ENCODE measurements at places on chromosomes 3 and 15.

DNA sequence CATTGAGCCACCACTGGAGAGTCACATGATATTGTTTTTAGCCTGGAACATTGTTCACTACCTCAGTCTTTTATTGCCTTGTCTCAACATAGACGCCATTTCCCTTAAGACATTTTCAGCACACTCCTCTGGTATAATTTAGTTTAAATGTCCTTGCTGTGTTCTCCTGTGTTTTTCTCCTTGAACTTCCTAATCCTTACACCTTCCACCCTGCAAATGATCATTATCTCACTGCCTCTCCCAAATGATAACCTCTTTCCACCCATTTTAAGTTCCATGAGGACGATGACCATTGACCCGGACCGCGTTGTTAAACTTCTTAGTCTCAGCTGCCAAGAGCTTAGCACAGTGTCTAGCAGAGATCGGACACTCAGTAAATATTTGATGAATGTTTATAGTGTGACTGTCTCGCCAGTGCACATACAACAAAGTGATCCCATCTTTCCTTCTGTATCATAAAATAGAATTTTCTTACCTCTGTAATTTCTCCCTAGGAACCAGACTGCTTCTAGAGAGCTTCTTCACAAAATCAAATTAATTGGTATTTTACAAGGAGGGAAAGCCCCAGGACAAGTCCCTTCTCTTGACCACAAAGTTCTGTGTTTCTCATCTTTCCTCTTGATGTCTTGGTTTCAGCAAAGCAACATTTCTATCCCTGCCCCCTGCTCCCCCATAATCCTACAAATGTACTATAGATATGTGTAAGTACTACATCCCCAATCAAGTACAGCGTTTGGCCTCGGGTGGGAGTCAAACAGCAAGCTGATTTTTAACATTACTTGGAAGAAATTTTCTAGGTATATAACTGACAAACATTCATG lies 429.6 kb downstream of the LPP start:
- no peak for DNase-seq

DNA sequence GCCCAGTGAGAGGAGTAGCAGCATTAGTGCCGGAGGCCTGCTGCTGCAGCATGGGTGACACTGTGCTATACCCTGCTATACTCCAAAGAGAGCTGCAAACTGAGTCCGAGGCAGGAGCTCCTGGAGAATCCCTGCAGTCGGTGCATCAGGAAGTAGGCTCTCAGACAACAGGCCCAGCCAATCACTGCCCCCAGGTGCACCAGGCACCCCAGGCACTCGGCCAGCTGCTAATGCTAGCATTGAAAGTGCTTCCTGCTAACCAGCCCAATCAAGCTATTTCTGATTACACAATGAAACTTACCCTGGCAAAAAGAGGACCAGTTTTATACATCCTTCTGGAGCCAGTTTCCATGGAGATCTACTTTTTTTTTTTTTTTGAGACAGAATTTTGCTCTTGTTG lies 45.6 kb upstream of the IREB2 start:
- DNase-seq: no peak

DNA sequence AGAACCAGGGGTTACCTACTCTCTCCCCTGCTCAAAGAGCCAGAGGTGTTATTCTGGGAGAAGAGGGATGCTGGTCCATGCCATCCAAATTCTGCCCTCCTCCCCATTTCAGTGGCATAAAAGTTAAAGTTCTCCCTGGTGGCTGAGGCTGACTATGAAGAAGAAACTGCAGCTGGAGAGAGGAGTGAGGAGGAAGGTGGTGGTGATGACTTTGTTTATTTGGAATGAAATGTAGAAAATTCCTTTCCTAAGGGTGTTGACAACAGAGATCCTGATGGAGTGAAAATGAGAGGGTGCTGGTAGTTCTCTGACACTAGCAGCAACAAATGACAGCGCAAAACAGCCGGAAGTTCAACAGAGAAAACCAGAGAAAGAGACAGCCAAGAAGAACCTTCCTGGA lies 100.4 kb downstream of the PCCB start:
- no peak for DNase-seq

GRCh38 chr3:102361101-102361500 lies 73.7 kb upstream of the ZPLD1 start:
- no peak for DNase-seq

DNA sequence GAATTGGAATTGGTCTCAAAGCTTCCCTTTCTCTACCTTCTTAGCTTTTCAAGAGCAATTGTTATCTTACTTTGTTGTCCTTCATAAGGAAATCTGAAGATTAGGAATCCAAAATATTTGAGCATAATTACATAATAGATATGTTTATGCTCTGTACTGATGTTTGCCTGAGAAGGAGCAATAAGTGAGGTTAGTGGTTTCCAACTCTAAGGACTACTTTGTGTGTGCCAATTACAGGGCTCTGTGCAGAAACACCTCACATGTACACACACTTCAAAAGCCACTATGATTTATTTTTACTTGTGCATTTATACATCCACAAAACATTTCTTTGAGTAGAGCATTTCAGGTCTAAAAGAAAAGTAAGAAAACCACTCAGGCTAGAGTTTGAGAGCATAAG lies 49.9 kb downstream of the MME start:
- no peak for DNase-seq

- no peak for DNase-seq
Measured at GRCh38 chr3:196388956-196389355, 43.3 kb downstream of the UBXN7 start.

DNA sequence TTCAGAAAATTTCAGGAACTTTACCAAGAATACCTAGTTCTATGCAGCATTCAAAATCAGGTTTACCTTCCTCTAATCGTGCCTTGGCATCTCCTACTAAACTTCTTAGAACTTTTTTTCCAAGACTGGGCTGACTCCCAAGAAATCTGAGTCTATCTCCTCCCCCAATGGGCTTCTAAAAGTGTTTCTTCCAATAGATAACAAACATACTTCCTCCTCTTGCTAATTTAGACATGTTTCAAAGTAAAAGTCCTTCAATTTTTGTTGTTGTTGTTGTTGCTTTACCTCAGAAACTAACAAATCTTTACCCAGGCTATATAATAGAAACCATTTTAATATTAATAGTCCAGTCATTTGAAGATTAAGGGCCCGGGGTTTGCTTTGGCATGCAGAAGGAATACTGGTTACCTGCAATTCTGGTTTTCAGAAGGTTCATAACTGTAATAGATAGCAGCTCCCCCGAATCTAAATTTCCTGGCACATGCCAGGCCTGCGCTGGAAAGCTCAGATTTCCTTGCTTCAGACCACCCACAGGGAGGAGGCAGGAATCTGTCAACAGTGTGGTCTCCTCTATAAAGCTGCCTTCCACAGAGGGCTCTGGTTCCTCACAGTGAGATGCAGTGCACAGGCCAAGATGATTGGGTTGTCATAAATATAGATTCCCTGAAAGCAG lies 188.7 kb downstream of the THRB start:
- no peak for DNase-seq

DNA sequence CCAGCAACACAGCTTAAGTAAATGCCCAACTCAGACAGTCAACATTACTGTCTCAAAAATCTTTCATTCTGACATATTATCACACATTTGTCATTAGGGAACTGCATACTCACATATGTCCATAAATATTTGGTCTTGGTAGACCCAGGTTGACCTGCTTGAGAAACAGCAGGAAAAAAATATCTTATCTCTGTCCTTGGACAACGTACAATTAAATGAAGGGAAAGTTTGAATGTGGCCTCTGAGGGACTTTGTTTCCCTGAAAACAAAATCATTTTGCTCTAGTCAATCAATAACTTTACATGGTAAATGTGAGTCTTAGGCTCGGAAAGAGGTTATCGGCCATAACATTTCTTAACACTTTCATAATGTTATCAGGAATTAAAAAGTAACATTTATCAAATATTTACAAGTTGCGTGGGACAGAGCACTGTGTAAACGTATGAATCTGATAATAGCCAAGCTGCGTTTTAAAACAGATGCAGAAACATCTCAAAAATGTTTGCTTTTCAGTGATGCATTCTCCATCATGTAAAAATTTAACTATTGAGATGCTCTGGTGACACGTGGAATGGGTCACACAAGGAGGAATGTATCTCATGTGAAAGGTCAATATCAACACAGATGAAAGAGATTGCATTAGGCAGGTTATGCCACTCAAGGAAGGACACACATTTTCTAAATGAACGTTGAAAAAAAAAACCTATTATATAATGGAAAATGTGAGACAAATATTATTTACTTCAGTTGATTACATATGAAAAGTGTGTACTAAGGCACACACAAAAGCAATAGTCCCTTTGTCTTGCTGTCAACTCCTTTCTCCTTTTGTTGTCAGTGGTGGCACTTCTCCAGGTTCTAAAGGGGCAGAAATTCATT lies 304.4 kb downstream of the WDR72 start:
- DNase-seq: no peak

DNA sequence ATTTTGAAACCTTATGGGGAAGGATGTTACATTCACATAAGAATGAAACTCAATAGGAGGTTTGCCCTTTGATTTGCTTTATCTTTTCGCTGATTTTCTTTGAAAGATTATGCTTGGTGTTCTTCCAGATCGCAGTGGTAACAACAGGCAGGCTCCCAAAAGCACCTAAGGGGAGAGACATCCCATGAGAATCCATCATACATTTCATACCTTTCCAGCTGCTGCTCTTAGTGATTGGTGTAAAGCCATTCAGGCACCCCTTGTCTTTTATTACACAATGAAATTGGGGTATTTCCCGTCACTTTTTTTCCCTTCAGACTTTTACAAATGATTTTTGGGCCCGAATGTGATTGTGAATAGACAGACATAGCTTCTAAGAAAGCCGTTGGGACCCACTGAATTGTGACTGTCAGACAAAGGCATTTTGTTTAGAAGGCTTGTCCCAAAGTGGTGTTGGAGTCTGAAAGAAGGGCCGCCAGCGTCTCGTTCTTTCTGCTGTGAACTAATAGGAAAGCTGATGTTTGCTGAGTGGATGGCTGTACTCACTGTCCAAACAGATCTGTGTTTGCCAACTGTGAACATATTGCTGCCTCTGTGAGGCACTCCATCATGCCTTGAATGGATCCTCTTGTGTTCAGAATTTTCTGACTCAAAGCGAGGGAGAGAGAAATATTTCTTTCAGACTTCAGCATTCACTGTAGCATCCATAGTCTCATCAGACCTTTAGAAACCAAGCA lies 164.3 kb downstream of the FNDC3B start:
- DNase-seq: no peak

DNA sequence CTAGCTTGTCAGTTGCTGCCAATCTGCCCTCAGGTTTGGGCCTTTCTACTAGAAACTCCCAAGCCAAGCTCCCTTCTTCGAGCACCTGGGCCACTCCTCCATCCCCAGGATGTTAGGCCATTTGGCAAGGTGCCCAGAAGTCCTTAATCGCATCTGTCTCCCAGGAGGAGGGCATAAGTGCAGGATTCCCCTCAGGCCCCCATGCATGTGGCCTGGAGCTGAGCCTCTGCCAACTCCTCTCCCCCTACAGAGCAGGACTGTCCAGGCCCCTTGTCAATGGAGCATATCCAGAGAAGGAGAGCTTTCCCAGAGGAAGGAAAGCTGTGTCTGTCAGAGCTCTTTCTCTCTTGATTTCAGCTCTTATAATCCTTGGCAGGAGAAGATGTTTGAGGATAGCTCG lies 182.6 kb upstream of the ROPN1 start:
- DNase-seq: no peak

GRCh38 chr3:168141405-168141998 lies 45.8 kb upstream of the GOLIM4 start:
- no peak for DNase-seq

- peak; percentile 84 for DNase-seq
Measured at GRCh38 chr15:82081914-82082762, 36.3 kb upstream of the MEX3B start.

- no peak for DNase-seq
Measured at GRCh38 chr15:78148392-78149067, 632 bp upstream of the IDH3A start.

GRCh38 chr15:74206801-74207281 lies 4.3 kb upstream of the STRA6 start:
- DNase-seq: peak; percentile 24

GRCh38 chr15:90710436-90711027 lies 6.6 kb upstream of the BLM start:
- DNase-seq: no peak

DNA sequence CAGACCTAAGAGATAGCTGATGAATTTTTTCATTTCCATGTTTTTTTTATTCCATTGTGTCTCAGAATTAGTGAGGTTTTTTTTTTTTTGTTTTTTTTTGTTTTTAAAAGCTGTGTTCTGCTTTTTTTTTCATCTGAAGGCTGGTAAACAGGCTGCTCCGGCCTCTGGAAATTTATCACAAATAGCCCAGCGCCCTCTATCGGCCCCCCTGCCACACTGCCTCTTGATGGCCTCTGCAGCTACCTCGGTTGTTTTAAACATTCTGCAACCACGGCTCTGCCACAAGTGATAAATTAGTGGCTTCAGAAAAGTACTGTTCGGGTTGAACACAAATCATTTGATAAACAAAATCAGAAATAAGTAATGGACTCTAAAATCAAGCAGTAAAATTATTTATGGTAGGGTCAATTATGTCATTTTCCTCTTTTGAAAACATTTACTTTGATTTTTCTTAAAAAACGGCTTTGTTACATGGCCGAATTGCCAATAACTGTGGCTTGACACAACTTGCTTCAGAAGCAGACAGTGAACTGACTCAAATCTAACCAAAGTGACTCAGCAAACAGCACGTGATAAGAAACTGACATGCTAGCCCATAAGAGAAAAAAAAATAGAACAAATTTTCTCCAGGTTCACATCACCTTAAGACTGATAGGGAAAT lies 87.8 kb downstream of the RSL24D1 start:
- DNase-seq: no peak

DNA sequence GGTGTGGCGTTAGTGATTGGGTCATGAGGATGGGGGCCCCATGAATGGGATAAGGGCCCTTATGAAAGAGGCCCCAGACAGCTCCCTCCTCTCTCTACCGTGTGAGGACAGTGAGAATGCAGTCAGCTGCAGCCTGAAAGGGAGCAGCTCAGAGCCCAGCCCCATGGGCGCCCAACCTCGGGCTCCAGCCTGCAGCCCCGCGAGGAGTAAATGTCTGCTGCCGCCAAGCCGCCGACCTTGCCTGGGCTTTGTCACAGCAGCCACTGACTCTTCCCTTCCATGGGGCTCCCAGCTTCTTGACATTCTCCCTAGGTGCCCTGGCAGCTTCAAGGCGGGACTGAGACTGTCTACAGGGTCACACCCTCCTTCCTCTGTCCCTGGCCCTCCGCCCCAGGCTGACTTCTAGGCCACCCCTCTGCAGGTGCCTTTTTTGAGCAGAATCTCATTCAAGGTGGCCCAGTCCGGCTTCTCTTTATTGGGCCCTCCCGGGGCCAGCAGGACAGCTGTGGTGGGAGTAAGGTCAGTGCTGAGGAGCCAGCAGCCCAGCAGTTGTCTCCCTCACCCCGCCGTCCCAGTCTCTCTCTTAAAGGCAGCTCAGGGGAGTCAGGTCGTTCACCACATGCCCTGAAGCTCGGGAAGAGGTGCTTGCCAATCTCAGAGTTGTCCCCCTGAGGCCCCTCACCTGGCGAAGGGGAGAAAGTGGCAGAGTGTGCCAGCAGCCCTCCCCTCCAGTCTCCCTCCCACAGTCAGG lies 18.7 kb upstream of the PRR20G start:
- no peak for DNase-seq

GRCh38 chr15:87142096-87142495 lies 1062.4 kb downstream of the AGBL1 start:
- DNase-seq: no peak

Data from amniotic stem cell (primary cell).